ENCODE measurements at places on chromosomes 12 and 14.

DNA sequence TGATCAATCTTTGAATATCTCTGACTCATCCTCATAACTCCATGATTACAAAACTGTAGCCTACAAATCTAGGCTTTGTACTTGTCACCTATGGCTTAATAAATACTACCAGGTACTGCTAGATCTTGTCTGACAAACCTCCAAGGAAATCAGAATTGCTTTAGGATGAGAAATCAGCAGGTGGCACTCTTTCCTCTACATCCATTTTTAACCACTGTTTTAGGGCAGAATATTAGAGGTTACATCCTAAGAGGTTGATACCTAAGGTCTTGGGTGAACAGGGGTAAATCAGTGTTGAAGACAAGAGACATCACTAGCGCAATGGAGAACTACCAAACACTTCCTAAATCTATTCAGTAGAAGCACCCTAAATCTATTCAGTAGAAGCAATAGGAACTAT, 63.1 kb upstream of the SOX5 start:
- no peak for DNase-seq

DNA sequence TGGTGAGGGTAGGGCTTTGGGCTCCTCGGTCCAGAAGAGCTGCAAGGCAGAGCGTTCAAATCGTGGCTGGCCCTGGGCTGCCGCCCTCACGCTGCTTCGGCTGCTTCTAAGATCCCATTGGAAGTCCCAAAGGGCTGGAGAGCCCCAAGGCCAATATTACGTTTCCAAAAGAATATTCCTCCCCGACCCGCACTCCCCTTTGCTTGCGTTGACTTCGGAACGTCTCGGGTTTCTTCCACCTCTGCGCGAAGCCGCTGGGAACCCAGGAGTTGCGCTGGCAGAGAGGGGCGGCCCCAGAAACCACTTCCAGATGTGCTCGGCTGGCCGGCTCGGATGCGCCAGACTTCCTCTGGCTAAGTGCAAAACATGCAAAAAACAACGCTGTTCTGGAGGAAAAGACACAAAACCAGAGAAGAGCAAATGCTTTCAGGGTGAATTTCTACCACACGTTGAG, at the start of gene GLT8D2:
GLT8D2 (minus strand) TSS at position 285 of the 454 bp plus-strand sequence. CDS start 30,539 bp downstream, outside the sequence.
- no peak for DNase-seq

DNA sequence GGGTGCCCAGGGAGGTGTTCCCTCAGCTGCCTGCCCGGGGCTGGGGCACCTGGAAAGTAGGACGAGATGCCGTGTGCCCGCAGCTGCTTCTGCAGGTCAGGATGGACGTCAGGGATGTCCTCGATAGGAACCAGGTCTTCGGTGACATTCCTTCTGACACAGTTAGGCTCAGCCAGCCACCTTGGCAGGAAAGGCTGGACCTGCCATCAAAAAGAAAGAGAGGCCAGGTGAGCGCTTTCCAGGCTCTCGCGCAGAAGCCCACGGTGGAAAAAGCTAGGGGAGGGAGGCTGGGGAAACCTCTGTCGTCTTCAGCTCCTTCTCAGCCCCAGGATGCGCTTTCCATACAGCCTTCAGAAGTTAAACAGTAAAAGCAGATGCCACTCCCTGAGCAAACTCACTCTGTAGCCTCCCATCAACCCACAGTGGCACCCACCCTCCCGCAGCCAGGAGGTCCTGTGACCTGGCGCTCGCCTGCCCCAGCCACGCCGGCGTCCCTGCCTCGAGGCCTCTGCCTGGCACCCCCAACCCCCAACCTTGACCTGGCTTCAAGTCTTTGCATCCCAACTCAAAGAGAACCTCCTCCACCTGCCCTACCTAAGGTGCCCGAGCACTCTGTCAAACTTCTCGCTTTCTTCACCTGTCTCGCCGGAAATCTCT, 1.3 kb downstream of the DDX51 start:
- DNase-seq, result no peak

DNA sequence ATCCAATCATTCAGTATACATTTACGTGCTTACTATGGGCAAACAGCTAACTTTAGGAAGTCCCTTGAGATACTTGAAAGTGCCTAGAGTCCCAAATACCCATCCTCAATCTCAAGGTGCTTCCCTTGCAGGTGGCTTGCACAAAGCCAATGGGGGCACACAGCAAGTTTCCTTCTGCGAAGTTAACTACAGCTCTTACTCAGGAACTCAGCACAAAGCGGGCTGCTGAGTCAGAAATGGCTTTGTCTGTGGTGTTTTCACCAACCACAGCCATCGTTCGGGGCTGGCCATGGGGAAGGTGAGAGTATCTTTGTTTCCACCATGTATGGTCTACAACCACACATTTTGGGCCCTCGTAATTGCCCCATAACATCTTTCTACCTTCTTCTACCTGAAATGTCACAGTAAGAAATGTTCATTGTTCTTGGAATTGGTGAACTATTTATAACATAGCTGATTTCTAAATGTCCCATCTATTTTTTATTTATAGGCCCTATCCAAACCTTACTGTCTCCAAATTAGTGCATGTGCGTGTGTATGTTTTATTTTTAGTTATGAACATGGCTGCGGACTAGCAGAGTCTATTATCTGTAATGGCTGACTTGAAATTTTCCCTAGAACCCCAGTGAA, 13.9 kb downstream of the MFAP5 start:
- DNase-seq, result no peak

GRCh38 chr12:32322354-32322753, 77.0 kb upstream of the FGD4 start:
- DNase-seq, result no peak

DNA sequence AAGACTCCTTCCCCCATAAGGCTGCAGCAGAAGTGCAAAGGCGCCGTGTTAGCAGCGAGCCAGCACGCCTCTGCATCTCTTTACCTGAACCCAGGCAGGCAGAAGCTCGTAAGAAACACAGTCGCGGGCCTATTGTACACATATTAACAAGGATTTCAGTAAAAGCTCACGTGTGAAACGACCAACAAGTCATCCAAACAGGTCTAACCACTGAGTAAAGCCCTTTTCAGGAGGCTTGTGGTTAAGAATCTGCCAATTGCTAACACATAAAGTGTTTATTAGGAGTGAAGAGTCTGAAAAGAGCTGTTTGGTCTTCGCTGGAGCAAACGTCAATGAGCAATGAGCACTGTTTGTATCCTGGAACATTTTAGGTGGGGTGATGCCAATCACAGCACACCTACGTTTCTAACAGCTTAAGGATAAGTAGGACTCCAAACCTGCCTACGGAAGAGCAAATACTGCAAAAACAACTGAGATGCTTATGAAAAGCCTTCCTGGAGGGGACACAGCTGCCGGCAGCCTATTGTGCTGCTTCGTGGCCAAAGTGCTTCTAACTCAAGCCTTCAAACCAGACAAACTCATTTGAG, 43.1 kb downstream of the PRKAB1 start:
- DNase-seq, result no peak

- no peak for DNase-seq
These were observed at the start of gene SVOP for GRCh38 chr12:109020796-109021380. Gene SVOP (minus strand): TSS chr12:109021068. CDS start chr12:109020868, 200 bp downstream.

DNA sequence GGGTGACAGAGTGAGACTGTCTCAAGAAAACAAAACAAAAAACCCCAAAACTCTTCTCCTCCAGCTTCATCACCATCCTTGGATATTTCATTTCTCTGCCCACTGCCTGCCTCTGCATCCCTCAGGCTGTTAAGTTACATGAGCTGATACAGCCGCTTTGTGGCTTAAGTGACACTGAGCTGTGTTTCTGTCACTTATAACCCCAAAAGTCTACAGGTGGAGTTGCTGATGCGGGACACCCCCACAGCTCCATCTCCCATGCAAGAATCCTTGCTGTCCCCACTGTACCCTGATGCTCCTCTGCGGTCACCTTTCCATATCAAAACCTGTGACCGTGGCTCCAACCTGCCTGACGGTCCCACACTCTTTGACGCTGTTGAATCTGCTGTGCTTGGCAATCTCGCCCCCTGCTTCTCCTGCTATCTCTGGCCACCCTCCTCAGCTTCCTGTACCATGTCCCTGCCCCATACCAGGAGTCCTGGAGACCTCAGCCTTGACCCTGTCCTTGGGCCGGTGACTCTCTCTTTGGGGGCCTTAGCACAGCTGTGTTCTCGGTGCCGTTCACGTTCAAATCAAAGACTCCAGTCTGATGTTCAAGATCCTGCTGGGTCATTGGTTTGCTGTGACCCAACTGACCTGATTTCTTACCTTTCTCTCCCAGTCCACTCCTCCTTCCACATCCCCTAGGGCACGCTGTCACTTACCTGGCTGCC, 20.3 kb downstream of the HVCN1 start:
- no peak for DNase-seq

DNA sequence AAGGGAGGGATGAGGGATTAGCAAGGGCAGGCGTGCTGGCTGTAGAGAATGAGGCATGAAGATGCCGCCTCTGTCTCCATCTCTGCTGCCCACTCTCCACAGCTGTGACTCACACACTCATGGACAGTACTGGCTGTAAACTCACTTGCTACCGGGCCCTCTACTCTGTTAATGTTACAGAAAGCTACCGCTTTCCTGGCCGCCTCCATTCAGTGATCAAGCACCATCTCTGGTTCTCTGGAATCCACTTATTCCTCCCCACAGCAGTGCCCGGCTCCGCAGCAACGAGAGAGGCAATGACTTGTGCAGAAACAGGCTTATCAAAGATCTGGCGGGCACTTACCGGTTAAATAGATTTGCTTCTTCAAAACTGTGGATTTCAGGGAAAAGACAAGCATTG, 34.8 kb downstream of the AMN start:
- DNase-seq, result no peak

- DNase-seq, result no peak
These were observed 126.9 kb upstream of the FGD4 start for GRCh38 chr12:32272465-32272864.

- no peak for DNase-seq
These were observed 22.6 kb downstream of the TCTN1 start for GRCh38 chr12:110636516-110636915.

DNA sequence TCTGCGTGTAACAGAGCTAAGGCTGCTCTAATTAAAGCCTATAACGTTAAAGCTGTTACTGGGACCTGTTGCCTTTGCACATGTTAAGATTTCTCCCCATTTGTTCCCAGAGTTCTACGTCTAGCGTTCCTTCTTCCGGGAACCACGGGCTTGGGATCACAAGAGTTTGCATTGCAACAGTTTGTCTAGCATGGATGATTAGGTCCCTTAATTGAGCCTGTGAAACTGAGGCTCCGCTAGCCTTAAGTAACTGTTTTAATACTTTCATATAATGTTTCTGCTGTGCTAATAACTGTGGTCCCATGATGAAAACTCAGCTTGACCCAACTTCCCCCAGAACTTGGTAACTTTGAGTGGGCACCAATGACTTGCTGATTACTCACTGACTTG, 16.7 kb upstream of the LYZ start:
- no peak for DNase-seq

- DNase-seq, result no peak
These were observed 82.1 kb upstream of the SSTR1 start for GRCh38 chr14:38125481-38126037.

GRCh38 chr12:78403681-78404080, 460.9 kb upstream of the SYT1 start:
- DNase-seq, result no peak

- DNase-seq, result no peak
These were observed 114.2 kb downstream of the PCNX1 start for GRCh38 chr14:71021347-71022011.

DNA sequence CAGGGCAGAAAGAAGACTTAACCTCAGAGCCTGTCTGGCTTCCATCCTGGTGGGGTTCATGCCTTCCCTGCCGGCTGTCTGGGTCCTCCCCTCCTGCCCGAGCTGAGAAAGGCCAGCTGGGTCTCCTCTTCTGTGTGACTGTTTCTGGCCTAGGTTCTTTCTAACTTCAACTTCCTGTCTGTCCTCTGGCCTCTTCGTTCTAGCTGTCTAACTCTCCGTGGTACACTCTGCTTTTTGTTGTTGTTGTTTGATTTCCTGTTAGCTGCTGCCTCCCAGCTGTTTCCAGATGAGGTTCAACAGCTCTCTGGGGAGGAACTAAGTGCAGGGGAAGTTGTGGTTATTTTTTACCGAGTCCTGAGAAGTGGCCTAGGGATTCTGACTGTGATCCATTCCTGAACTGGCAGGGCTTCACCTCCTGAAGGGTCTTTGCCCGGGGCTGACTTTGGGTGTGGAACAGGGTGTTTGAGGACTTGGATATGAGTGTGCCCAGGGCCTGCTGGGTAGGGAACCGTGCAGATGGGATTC, 3.2 kb downstream of the MLXIP start:
- DNase-seq, result no peak

- DNase-seq, result no peak
These were observed 9.2 kb upstream of the CCDC197 start for GRCh38 chr14:93987815-93988476.

DNA sequence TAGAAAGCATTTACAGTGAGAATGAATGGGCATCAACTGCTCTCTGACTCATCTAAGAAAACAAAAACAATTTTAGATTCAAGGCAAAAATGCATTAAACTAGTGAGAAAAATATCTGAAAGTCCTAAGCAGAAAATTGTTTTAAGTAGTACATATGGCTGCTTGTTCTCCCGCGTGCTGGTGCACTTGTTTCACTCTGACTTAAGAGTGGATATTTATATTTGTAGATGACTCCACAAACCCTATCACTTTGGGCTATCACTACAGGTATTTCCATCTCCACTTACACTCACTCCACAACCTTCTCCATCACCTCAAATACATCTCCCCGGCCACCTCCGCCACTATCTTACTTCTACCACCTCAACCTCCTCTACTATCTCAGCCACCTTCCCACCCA, 253.9 kb upstream of the EGLN3 start:
- DNase-seq, result no peak

DNA sequence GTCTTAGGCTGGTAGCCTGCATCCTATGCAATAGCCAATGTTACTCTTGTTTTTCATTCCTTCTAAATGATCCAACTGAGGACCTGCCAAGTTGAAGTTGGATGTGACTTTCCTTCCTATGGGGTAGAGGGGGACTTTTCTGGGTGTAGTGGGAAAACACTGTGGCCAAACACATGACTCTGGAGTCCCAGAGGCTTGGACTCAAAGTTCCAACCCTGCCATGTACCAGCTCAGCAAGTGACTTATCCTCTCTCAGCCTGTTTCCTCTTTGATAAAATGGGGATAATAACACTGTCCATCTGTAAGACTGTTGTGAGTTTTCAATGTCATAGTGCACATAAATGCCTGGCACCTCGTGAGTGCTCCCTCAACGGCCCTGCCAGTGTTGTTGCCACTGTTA, 97.0 kb downstream of the ZFP36L1 start:
- DNase-seq, result no peak

GRCh38 chr12:108839018-108839889, 18.1 kb downstream of the SSH1 start:
- DNase-seq, result no peak

DNA sequence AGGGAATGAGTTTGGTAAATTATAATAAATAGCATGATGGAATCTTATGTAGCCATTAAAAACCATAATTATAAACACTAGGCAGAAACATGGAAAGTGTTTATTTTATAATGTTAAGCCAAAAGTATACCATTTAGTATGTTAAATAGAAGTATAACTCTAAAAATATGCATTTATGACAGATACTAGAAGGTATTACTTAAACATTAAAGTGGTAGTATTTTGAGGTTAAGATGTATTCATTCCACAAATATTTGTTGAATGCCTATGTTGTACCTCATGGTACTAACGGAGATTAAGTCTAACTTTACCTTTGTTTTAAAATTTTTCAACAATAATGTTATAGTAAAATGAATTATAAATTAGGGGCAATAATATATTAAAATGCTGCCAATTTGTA, 24.1 kb downstream of the TTC8 start:
- DNase-seq, result no peak

All from Panc1 (cell line).